ENCODE measurements at places on chromosomes 11 and 22.
A peak's percentile ranks its signal among the peaks of the same experiment; 100 is the strongest.

- DNase-seq, result peak; percentile 18
Measured at GRCh38 chr22:48488149-48488551, 1339.5 kb downstream of the BRD1 start.

- peak; percentile 92 for DNase-seq
Measured at GRCh38 chr22:36239401-36240171, at the start of gene APOL2. Gene APOL2, minus strand, starts transcription at chr22:36239527. Its CDS starts 6,365 bp downstream, at chr22:36233162.

- peak; percentile 80 for DNase-seq
Measured at GRCh38 chr11:97364047-97364446, 974.2 kb downstream of the JRKL start.

DNA sequence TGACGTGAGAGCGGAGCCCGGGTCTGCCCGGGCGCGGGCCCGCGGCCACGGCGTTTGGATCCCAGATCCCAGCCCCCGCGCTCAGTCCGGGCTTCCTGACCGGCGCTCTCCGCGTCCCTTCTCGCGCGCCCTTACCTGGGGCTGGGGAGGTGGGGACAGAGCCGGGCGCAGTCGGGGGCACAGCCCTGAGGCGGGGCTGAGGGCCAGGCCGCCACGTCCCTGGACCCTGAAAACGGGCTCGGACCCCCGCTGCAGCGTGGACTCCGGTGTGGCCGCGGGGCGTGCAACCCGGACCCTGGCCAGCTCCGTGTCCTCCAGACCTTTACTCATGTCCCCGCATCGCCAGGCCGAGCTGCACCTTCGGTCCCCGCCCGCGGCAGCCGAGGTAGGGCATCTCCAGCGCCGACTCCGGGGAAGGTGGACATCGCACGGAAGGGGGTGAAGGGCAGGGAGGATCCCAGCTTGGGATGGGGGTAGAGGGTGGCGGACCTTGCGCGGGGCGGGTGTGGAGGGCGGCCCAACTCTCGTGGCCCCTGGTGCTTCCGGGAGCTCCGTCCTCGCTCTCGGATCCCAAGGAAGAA, 9.9 kb upstream of the AIFM3 start:
- DNase-seq, result no peak

- no peak for DNase-seq
Measured at GRCh38 chr22:48872271-48873190, 955.1 kb downstream of the BRD1 start.

DNA sequence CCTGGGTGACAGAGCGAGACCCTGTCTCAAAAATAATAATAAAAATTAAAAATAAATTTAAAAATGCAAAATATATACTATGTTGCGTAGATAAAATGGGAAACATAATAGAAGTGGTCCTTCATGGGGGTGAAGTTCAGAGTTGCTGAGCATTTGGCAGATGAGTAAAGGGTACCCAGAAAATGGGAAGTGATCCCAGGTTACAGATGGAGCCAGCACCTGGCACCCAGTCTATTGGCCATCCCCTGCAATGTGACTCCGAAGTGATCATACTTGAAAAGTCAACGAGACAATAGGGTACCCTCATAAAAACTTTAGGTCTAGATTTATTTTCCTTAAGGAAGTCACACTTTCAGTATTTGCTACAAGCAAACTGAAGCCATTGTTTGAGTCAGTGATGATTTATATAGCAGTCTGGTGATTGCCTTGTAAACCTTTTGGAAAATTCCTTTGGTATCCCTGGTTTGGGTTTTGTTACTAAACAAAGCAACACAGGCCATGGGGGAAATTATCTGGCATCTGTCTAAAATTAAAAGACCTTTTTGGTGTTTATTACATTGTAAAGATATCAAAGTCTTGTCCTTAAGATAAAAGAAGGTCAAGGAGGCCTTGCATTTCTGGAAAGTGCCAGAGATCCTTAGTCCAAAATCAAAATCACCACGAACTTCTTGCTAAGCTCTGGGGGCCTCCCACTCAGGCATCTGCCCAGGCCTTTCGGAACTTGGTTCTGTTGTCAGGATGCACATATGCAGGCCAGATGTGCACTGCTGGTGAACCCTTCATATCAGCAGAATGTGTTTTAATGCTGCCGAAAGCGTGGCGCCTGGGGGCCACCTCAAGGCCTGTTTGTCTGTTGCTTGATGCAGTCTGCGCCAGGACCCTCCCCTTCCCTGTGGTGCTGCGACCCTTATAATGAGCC, 4.3 kb downstream of the SMARCB1 start:
- peak; percentile 74 for DNase-seq

DNA sequence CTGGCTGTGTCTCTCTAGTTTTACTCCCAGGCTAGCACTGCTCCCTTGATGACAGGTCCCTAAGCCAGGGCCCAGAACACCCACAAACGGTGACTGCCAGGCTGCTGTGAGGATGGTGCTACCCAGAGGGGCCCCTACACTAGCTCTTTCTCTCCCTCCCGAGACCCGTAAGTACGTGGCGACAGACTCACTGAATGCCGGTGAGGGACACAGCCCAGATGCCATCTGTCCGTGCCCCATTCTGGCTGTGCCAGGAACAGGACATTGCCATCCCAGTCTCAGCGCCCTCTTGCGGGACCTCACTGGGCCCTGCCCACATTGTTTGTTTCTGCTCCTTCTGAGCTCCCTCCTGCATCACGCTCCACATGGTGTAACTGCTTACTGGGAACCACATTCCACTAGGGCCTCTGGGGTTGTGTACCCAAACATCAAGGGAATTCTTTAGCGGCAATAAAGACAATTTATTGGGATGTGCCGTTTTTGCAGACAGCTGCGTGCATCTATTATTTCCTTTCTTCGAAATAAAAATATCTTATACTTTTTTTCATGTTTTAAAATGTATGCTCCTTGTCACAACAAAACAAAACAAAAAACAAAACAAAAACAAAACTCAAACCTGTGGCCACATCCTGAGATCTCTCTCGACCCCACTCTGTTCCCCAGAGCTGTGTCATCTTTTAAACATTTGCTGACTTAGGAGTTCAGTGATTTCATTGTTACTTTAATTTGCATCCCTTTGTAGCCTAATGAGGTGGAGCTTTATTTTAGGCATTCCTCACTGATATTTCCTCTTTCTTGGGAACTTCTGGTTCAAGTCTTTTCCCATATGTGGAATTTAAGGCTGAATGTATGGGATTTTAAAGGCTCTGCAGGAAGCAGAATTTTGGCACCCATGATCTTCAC, 4.4 kb upstream of the TPCN2 start:
- DNase-seq, result peak; percentile 88

- peak; percentile 96 for DNase-seq
Measured at GRCh38 chr11:29184939-29185890, 831.6 kb downstream of the KCNA4 start.

- no peak for DNase-seq
Measured at GRCh38 chr11:104731890-104732289, 166.4 kb downstream of the CASP12 start.

DNA sequence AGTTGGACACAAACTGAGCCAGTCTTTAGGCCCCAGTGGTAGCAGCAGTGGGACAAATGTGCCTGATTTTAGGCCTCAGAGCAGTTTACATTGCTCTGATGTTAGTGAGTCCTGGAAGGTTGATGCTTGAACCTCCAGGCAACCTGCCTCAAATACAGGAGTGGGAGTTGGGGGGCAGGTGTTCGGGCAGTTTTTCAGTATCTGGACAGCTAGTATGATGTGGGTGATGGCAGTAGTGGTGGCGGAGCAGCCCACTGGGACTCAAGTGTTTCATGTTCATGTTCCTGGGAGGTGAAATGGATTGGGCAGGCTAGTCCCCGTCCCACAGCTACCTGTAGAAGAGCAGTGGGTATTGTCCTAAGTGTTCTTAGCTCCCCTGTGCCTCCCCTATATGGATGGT, 857.8 kb downstream of the JRKL start:
- no peak for DNase-seq

DNA sequence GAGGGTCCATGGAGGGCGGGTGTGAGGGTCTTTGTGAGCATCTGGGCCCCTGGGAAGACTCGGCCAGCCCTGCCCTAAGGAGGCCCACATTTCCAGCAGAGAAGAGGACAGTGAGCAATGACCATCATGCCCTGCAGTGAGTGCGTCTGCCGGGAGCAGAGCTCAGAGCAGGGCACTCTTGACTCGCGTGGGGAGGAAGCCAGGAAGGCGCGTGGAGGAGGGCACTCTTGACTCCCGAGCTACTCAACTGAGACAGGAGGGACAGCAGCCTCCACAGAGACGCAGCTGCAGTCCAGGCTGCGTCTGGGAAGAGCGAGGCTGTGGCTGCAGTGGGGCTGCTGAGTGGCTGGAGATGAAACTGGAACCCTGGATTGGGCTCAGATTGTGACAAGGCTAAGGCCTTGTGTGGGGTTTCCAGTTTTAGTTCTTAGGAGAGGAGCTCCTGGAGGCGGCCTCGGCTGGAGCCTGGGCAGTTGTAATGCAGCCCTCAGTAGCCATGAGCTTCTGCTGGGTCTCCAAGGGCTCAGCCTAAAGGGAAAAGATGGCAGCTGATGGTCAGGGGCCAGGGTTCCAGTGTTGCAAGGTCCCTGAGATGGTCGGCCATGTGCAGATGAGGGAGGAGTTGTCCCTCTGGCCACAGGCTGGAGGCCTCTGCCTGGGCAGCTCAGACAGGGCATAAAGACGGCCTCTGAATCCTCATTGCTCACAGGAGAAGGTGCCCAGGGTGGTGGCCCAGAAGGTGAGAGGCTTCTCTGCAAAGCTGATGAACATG, 264.7 kb upstream of the B3GAT1 start:
- no peak for DNase-seq

All from fibroblast of skin of right quadriceps (primary cell).